ENCODE measurements at places on chromosomes 1 and 21. TPM values are rescaled to one million over a fixed set of nuclear protein-coding genes. Genes with fewer than 3 reads are reported as not detected.

- DNase-seq: no peak
These were observed 317.1 kb downstream of the NTNG1 start for GRCh38 chr1:107457989-107458388.

DNA sequence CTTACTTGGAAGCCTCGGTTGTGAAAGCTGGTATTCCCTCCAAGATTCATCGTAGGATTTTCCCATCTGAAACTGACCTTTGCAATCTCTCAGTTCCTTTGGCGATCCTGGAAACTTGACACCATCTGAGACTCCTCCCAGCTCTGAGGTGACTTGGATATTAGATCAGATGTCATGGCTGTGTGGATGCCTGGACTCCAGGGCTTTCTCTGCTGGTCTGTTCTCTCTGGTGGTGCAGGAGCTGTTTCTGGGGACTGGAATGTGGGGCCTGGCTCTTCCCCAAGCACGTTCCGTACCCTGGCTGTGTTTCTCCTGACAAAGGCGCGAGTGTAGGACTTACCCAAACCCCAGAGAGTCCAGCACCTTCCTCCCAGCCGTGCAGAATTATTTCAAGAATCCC, 252.2 kb downstream of the RPS6KC1 start:
- DNase-seq: peak; percentile 73

DNA sequence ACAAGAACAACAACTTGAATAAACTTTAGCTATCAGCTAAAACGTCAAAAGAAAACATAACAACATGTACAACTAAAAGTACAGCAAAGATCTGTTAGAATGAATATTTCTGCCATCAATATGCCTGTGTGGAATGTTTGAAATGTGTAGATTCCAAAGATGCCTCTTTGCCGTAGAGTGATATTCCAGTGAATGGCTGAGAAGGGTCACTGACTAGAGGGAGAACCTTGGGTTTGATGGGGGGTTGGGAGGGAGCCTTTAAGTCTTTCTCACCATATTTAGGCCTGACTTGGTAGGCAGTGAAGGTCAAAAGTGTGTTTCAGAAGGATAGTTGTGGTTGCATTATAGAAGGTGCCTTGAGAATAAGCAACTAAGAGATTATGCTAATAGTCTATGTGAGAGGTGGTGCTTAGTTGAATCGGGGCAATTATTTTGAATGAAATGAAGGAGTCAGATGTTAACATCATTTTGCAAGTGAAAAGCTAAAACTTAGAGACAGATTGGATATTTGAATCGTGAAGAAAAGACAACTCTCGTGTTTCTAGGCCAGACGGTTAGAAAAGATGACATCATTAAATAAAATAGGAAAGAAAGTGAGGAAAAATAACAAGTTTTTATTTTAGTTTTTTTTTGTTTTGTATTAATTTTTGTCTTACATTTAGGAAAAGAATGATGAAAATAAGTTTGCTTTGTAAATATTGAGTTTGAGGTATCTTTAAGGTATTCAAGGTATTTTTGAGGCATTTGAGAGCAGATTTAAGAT, 53.8 kb downstream of the PLA2G4A start:
- DNase-seq: no peak

EBNA1BP2 gene
- total RNA-seq: 138 TPM

FAM3B gene
- 0.31 TPM for total RNA-seq

- DNase-seq: no peak
These were observed 22.4 kb downstream of the LRRC8B start for GRCh38 chr1:89546934-89547562.

- DNase-seq: peak; percentile 32
These were observed 1.7 kb upstream of the CCNL2 start for GRCh38 chr1:1400576-1401456.

RXRG gene
- total RNA-seq: 4.1 TPM

DNA sequence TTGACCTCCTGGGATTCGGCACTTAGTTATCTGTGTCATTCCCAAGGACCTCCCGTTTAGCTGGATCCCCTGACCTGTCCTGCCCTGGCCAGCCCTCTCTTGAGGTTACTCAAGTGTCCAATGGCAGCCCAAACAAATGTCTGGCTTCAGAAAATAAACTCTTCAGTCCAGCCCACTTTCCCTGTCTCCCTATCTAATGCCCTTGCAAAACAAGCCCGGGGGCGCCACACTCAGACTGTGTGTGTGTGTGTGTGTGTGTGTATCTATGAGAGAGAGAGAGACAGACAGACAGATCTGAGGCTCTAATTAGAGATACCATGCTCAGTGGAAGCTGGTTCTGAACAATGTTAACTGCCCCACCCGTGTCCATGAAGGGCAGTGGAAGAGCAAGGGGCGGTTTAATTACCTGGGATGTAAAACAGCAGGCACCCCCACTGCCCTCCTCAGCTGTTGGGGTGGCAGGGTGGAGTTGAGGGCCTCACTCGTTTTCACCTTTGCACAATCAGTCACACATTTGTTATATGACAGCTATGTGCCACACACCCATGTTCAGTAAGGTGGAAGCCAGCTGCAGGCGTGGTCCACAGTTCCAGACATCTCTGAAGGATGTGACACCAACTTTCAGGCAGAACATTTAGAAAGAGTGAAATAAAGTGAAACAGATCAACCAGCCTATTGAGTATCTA, 57.4 kb downstream of the B3GALT5 start:
- DNase-seq: no peak

DNA sequence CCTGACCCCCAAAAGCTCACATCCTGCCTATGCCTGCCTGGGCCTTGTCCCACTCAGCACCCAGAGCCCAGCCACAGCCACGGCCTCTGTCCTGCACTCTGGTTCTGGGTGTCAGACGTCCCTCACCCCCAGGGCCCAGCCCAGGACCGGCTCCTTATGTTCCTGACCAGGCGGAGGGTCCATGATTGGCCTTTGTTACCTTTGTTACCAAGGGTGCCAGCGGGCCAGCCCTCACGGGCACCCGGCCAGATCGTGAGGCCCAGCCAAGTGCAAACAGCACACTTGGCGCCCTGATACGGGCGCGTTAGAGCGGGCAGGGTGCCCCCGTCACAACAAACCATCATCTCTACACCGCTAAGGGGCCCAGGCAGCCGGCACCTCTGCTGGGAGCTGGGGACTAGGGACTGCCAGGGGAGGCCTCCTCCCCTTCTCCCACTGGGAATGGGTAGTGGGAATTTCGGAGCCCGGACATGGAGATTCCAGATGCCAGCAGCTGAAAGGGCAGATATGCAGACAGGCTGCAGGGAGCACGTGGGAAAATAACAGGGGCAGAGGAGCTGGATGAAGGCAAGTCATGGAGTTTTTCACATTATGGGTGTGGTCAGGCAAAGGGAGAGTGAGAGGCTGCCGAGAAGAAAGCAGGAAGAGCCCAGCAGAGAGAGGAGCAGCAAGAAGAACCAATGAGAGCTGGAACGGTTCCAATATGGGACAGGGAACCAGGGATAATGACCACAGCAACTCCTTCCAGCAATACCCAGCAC, 22.1 kb downstream of the HSPG2 start:
- DNase-seq: no peak

DNA sequence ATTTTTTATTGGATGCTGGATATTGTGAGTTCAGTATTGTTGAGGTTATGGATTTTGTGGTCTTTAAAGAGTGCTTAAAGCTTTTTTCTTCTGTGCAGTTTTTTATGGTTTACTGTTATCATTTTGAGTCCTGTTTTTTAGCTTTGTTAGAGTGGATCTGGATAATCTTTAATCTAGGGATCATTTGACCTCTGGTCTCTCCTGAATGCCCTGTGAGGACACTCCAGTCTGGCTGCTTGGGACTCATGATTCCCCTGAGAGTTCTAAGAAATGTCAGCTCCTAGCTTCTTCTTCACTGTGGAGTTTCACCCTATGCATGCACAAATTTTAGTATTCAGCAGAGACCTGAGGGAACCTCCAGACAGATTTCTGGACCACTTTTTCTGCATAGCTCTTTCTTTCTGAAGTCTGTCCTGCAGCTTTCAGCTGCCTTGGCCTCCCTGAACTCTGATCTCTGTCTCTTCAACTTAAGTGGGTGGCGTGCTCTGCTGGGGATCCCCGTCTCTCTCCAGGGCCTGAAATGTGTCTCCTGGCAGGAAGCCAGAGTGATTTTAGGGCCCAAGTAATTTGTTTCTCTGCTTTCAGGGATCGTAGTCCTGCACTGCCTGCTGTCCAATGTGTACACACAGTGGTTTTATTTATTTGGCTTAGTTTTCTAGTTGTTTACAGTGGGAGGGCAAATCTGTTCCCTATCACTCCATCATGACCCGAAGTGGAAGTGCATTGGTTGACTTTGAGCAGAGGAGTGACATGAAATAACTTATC, 14.7 kb downstream of the PEX14 start:
- no peak for DNase-seq

GRCh38 chr1:101154547-101154946, 82.3 kb upstream of the S1PR1 start:
- no peak for DNase-seq

- DNase-seq: no peak
These were observed 1419.4 kb downstream of the KCNT2 start for GRCh38 chr1:195188821-195189220.

HCRTR1 gene
- not detected for total RNA-seq

- no peak for DNase-seq
These were observed 20.9 kb downstream of the POFUT2 start for GRCh38 chr21:45266518-45267389.

- peak; percentile 67 for DNase-seq
These were observed 119.3 kb upstream of the CDC42BPA start for GRCh38 chr1:227437495-227438008.

ILDR2 gene
- total RNA-seq: 0.21 TPM

MRTO4 gene
- 82.4 TPM for total RNA-seq

- no peak for DNase-seq
These were observed 33.0 kb downstream of the CAMK1G start for GRCh38 chr1:209616366-209617046.

TPTE gene
- not detected for total RNA-seq

DNA sequence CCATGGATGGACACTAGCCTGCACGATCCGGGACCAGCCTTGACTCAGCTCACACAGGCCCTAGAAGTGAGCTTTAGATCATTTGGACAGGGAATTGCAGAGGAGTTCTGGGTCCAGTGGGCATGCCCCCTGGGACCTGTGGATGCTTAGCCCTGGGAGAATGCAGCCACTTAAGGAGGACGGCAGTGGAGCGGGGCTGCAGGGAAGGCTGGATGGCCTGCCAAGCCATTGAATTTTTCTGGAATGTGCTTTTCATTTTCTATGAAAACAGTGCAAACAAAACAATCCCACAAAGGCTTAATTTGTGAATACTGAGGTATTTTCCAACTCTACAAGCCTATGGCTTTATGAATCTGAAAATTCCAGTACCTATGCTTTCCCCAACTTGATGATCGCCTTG, 80.4 kb upstream of the GCLM start:
- no peak for DNase-seq

GRCh38 chr1:202122639-202123335, at the start of gene GPR37L1:
GPR37L1 (plus strand) TSS chr1:202122917; CDS start chr1:202122964, 47 bp downstream.
- peak; percentile 94 for DNase-seq

PPM1J gene
- total RNA-seq: 4.6 TPM

- DNase-seq: no peak
These were observed 59.8 kb downstream of the ITPKB start for GRCh38 chr1:226679262-226679661.

STUM gene
- 0.14 TPM for total RNA-seq

GRCh38 chr1:175713381-175713780, 30.0 kb downstream of the TNR start:
- no peak for DNase-seq

Data from H7 (cell line).